Activated CD4-positive, alpha-beta T cell treated with anti-CD3 and anti-CD28 coated beads, Interleukin-2, amount 50 U/mL, for 4 hours (primary cell): ENCODE measurements at places on chromosomes 1 and 21.

DNA sequence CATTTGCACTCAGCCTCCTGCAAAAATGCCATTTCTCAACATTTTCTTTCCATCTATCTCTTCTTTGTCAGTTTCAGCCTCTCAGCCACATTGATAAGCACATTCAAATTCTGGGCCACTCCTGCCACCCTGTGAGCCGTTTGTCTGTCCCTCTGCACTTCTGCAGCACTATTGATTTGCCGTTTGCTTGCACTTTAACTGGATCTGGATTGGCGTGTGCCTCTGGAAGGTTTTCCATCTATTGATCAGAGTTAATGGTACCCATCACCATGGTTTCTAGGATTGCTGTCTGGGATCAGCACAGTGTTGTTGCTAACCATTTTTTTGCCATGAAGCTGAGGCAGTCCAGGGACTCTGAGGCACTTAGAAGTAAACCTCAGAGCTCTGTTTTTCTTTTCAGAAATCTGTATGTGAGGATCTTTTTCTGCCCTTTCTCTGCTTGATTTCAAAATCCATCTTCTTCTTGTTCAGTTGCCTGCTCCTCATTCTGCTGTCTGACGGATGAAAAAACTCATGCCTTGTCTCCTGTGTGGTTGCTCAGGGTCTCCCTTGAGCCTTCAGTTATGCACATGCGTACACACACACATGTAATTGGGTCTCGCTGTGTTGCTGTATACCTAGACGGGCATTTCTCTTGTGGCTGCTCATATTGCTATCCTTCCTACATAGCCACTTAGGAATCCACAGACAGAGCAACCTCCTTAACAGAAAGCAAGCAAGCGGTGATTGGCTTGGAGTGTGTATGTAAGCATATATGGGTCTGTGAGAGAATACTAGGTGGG lies 67.9 kb downstream of the NOS1AP start:
- no peak for DNase-seq

DNA sequence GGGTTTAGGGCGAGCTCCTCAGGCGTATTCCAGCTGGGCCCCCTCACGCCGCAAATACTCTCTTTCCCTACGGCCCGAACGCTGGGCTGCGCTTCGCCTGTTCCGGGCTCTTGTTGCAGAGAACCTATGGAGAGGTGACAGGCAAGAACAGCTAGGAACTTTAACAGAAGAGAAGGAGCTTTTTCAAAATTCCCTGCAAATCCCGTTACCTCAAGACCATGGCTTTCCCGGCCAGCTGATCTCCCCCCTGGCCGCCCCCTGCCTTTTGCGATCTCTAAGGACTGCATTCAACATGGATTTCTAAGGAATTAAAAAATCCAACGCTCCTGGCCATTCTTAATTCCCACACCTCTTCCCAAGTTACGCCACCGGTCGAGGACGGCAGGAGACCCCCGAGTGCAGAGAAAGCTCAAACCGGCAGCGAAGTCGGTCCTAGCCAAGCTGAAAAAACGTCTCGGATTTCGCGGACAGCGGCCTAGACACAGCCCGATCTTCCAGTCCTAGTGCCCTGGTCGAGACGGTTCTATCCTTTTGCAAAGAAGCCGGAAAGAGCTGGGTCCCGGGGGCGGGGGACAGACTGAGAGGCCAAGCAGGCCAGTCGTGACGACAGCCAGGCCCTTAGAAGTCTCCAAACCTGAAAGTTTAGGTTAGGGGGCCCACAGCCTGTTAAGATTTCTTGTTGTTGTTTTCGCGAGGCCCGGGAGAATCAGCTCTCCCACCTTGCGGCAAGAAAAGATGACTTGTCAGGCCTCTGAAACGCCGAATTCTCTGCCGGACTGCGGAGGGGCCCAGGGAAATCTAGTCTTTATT lies 1.1 kb upstream of the TBX15 start:
- DNase-seq = no peak

GRCh38 chr21:31107871-31108270 lies 69.6 kb upstream of the KRTAP19-8 start:
- no peak for DNase-seq

DNA sequence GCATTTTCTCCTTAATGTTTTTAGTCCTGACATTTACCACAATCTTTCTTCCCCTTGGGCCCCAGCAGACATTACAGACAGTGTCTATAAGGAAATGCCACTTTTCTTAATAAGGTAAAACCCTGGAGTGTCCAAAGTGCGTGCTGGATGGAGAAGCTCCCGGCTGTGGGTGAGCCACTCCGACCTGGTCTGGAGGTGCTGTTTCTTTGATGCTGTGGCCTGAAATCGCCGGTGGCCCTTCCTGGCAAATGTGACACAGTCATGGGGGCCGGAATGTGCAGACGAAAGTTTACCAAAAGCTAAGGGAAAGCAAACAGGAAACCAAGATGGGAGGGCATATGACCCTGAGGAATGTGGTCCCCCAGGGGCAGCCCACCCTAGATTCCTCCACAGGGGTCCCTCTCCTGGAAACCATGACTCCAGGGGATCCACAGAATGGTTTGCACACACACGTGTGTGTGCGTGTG lies 77.9 kb downstream of the FHAD1 start:
- DNase-seq = no peak

- no peak for DNase-seq
Measured at GRCh38 chr1:39829791-39830533, 41.3 kb upstream of the BMP8B start.

DNA sequence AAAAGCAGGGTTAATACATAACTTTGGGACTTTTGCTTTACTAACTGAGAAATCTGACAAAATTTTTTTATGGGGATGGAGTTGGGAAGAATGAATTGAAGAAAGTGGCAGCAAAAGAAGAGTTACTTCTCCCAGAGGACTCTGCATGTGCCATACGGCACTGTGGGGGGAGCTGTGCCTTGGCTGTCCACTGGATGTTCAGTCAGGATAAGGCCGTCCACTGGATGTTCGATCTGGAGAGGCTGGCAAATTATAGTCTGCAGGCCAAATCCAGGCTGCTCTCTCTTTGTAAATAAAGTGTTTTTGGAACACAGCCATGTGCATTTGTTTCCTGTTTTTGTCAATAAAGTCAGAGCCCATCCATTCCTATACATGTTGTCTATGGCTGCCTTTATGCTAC lies 4.5 kb upstream of the MAP3K7CL start:
- no peak for DNase-seq

- no peak for DNase-seq
Measured at GRCh38 chr1:100461222-100461621, 76.7 kb upstream of the GPR88 start.

DNA sequence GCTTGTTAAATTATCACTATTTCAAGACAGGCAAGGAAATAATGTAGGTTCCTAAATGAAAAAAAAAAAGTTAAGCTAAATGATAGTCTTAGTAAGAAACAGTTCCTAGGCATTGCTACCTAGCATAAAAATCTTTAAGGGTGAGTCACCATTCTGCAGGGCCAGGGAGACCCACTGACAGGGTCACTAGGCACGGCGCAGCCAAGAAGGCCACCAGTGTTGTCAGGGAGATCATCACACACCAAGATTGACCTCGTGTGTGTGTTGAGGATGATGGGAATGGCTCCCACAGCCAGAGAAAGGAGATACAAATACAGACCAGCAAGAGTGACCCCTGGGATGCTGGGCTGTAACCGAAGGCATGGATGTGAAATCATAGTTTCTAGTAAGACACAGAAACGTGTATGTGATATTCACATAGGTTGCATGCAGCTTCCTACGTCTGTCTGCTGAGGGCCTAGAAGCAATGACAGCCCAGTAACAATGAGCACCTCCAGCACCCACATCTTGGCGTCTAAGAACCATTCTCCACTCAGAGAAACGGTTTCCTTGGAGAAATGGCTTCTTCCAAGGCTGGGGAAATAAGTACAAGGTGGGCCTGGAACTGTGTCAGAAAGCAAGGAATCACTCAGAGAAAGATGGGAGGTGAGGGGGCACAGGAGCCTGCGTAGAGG lies 29.1 kb downstream of the RIPK4 start:
- no peak for DNase-seq

DNA sequence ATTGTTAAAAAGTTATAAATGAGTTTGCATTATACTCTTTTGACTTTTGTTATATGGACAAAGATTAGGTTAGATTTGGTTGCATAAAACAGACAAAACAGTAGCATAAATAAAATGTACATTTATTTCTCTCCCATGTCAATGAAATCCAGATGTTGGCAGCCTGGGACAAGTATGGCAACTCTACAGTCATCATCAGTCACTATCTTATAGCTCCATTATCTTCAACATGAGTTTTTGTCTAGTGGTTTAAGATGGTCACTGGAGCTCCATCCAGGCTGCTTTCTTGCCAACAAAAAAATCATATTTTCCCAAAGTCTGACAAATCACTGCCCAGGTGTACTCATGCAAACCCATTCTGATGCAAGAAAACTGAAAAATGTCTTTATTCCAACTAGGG lies 83.8 kb downstream of the CD58 start:
- no peak for DNase-seq

GRCh38 chr1:54199151-54199764 lies 572 bp downstream of the CYB5RL start:
- no peak for DNase-seq

GRCh38 chr1:108149796-108150467 lies 50.2 kb downstream of the SLC25A24 start:
- DNase-seq = no peak

DNA sequence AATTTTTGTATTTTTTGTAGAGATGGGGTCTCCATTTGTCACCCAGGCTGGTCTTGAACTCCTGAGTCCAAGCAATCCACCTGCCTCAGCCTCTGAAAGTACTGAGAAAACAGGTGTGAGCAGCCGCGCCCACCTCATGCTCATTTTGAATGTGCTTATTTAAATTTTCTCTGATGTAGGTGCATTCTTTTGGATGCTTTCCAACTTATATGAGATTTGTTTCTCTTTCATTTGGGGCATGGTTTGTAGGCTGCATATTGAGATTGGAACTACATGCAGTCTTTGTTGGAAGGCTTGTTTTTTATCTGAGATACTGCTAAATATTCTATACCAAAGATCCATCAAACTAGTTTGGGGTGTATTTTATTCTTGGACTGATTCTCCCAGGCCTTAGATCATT lies 81.0 kb upstream of the IVNS1ABP start:
- no peak for DNase-seq

DNA sequence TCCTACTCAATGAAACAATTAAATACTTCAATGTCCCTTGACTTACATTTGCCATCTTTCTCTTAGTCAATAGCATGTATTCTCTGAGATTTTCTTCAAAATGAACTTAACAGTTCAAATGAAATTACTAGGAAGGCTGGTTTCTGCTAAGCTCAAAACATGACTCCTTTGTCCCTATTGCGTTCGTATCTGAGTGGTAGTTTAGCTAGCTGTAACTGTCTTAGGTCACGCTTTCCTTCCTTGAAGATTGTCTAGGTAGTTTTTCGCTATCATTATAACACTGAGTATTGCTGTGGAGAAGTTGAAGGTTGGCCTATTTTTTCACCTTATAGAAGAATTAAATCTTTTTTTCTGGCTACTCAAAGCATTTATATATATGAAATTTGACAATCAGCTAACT lies 1535.2 kb downstream of the PLA2G4A start:
- no peak for DNase-seq

GRCh38 chr1:235503403-235504121 lies 690 bp downstream of the B3GALNT2 start:
- DNase-seq = peak; percentile 5

DNA sequence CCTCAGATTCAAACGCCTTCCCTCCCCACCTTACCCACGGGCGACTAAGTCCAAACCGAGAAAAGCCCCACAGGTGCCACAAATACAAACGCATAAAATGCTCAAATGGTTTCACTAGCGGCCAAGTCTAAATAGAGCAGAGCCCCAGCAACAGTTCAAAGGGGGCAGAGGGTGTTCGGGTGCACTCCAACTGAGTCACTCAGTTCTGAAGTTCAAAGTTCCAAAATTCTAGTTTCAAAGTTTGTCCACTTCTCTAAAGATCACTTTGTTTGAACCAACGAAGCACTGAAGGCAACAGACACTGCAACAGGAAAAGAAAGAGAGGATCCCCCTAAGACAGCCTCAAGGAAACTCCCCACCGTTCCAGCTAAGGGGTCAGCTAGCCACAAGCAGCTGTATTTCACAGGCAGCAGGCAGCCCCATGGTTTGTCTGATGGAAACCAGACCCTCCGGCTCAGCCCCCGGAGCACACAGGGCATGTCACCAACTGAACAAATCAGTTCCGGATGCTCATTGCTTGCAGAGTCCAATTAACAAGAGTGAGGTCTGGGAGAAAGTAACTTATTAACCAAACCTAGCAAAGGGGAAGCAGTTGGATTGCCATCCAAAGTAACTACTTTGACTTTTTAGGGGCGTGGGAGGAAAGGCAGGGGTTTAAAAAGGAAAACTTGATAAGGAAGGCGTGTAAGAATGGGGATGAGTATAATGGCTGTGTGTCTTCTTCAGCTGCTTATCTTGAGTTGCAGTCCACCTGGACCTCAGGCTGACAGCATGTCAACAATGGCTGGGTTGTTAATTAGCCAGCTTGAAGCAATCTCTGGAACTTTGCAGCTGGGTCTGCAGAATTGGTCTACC lies 1423.9 kb upstream of the PRMT6 start:
- DNase-seq = no peak

GRCh38 chr1:166843769-166844596 lies 4.7 kb downstream of the POGK start:
- no peak for DNase-seq

DNA sequence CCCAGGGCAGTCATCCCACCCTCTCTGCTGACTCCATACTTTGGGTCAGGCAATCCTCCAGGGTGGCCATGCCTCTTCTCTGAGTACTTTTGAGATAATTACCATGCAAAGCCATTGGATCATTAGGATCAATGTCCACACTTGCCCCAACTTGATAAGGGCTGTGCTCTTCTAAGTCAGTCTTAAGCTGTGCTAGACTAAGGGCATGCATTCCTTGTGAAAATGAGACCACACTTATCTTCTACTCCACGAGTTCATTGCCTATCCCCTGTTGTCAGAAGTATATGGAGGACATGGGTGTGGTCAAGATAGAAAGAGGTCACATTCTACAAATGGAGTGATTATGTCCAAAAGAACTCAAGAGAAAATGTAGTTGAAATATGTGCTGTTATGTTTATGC lies 18.9 kb upstream of the SSX2IP start:
- no peak for DNase-seq

- no peak for DNase-seq
Measured at GRCh38 chr1:234659538-234659937, 49.6 kb upstream of the IRF2BP2 start.
